ENCODE measurements at places on chromosomes 5 and 9.

DNA sequence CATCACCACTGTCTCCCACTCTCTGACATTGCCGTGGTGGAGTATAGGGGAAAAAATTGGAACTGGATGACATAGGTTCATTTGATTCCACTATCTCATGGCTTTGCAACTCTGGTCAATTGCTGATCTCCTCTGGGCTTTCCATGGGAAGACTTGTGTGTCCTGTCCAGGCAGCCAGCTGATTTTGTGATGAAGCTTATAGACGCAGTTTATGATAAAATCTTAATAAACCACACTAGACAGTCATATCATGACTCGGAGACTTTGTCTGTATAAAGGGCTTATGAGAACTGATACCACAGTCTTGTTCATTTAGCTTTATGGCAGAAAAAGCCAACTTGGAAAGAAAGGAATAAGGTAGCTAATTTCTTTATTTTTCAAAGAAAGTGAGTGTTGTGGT, 296.5 kb downstream of the MAST4 start:
- DNase-seq: no peak

- DNase-seq: peak; percentile 69
These were observed 720 bp downstream of the NADK2 start for GRCh38 chr5:36240779-36241630.

GRCh38 chr9:127450243-127450760, 904 bp downstream of the RPL12 start:
- DNase-seq: no peak

- no peak for DNase-seq
These were observed 214.9 kb upstream of the WWC1 start for GRCh38 chr5:168076561-168076991.

DNA sequence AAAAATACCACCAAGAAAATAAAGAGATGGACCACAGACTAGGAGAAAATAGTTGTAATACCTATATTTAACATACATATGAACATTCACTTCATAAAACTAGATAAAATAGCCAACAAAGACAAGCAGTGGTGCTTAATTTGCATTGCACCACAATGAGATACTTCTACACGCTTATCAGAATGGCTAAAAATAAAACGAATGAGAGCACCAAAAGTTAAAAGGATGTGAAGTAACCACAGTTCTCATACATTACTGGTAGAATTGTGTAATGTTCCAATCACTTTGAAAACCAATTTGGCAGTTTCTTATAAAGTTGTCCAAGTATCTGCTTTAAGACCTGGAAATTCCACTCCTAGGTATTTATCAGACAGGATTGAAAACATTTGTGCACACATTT, 198.9 kb upstream of the SGCD start:
- no peak for DNase-seq

GRCh38 chr9:137128862-137129455, 10.0 kb upstream of the GRIN1 start:
- DNase-seq: no peak

DNA sequence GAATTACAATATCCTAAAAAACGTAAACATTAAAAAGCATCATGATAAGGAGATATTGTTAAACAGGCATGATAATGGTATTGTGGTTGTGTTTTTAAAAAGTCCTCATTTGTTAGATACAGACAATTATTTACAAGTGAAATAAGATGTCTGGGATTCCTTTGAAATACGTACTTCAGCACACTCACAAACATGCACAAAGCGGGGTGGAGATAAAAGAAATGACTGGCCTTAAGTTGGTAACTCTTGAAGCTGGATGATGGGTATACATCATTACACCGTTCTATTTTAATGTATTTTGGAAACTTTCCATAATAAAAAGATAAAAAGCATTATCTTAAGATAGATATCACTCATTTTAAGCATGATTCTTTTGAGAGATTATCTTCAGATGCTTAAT, 1.0 kb downstream of the FAM200C start:
- DNase-seq: no peak

DNA sequence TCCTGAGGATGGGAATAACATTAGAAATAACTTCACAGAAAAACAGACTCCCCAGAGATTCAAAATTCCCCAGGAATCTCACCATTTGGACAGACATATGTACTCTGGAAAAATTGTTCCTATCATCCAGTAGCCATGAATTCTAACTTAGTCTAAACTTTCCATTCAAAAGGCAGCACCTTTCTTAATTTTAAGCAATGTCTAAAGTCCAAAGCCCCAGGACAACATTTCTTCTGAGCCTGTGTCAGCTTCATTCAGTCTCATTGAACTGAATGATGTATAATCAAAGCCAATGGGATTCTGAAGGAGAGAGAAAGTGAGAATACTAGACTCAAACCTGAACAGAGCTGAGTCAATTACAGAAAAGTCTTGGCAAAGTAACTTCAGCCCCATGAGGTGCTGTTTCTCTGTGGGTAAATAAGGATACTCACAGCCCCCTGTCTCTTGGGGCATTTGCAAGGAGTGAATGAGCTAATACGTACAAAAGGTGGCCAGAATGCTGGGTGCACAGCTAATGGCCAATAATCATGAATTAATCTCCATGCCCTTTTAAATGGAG, 140.6 kb downstream of the SEMA5A start:
- DNase-seq: no peak

GRCh38 chr9:128258326-128258725, 17.5 kb downstream of the GOLGA2 start:
- DNase-seq: no peak

Measured in liver (tissue), 10 donors.